ENCODE measurements at places on chromosomes 5 and 9.

DNA sequence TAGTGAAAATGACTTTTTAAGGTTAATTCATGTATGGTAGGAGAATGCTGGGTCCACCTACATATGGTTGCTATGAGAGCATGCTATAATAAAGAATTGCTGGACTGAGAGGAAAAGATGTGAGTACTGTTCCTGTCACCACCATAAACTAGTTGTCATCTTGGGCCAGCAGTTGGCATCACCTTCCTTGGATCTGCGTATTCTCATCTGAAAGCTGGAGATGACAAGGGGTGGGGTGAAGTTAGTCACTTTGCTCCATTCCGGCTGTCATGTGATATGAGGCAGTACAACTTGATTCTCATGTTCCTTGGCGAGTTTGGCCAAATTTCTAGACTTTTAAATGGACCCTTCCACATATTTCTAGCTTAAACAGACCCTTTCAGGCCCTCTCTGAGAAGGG lies 33.3 kb downstream of the PIP5K1B start:
- no peak for DNase-seq

DNA sequence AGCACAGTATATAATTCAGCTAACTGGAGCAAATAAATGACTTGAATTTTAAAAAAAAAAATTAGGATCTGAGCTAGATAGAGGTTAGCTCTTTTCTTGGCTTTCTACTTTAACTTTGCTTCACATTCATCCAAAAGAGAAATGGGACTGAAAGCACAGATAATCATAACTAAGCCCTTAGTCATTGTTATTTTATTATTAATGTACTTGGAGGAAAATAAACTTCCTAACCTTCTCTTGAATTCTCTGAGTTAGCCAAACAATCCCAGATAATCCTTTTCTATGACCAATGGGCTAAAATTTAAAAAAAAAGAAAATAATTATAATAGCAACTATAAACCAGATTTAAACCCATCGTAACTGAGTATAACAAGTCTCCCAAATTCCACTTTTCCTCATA lies 57.6 kb upstream of the RASA1 start:
- no peak for DNase-seq

DNA sequence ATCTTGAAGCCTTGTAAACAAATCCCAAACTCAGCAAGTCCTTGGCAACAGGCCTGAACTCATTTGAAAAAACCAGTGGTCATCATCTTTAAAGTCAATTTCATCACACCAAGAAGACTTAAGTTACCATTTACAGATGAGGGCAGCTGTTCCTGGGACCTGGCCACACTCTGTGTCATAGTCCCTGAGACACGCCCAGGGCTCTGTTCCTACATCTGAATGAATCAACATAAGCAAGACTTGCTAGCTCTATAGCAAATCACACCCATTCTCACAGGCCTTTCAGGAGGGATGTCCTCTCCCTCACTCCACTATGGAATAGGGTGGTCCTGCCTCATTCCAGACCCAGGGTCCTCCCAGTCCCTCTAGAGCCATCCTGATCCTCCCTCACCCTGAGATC lies 142.8 kb downstream of the NSG2 start:
- no peak for DNase-seq

GRCh38 chr5:128300181-128300580 lies 216.6 kb downstream of the SLC12A2 start:
- DNase-seq: no peak

GRCh38 chr5:180330810-180331646 lies 22.1 kb downstream of the GFPT2 start:
- DNase-seq: no peak

GRCh38 chr5:39947657-39948056 lies 522.9 kb upstream of the DAB2 start:
- no peak for DNase-seq

GRCh38 chr9:120642129-120642770 lies 62.3 kb upstream of the CDK5RAP2 start:
- no peak for DNase-seq

DNA sequence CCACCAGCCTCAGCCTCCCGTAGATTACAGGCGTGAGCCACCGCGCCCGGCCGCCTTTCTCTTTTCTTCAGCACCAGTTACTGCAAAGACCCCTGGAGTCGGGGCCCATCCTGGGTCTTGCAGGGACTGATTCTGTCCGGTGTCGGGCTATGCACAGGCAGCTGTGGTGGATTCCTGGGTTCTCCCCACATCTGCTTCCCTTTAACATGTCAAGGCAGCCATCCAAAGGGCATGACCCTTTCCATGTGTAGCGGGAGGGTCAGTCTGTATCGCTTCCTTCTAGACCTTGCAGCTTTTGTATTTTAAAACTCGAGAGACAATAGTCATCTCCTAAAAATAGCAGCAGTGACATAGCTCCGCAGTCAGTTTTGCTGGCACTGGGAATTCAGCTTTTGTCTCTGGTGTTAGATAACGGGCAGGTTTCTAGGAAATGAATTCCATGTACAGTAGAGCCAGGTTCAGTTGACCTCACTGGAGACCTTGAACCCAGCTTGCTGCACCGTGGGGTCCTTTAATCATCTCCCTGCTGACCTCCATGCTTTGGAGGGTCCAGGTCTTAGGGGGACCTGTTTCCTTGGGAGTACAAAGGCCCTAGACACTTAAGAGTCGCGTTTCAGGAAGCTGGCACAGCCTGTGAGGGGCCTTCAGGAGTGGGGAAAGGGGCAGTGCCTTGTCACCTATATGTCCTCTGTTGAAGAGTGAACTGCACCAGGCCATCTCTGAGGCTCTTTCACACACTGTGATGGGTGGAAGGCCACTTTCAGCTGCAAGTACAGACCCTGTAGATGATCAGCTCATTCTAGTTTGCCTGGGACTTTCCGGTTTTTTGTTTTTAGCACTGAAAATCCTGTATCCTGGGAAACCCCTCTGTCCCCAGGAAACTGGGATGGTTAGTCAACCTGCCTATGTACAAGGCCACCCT lies 13.8 kb downstream of the ANKRD33B start:
- DNase-seq: no peak

DNA sequence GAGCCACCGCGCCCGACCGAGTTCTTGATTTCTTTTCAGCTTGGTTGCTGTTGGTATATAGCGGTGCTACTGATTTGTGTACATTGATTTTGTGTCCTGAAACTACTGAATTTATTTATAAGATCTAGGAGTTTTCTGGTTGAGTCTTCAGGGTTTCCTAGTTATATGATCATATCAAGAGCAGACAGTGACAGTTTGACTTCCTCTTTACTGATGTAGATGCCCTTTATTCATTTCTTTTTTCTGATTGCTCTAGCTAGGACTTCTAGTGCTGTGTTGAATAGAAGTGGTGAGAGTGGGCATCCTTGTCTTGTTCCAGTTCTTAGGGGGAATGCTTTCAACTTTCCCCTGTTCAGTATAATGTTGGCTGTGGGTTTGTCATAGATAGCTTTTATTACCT lies 17.4 kb upstream of the LRRC19 start:
- no peak for DNase-seq

DNA sequence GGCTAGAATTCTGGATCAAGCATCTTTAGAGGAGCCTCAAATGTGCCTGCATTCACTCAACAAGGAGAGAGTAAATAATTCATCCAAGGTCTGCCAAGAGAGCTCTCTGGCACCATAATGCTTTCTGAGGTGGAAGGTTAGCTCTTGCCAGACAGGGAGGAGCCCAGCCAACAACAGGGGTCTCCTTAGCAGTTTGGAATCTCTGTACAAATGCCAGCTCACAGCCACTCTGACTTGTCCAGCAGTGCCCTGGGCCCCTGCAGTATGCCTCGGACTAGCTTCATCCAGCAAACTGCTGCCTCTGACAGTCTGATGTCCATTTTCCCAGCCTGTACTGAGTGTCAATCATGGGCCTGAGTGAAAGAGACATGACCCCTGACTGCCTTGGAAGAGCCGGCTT lies 127.2 kb upstream of the SLC44A1 start:
- no peak for DNase-seq

DNA sequence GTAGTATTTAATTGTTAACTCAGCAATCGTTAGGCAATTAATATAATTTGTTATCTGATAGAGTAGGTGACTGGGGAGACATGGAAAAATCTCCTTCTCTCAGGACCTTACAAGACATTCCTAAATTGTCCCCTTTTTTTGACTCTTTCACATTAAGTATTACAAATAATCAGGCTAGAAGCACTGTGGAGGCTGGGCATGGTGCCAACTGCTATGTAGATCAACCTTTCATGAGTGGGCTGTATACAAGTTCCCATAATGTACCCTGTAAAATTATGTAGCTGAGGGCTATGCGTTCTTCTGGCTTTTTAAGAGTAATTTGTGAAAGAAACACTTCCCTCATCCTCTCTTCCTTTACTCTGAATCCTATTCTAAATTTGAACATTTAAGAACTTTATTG lies 140.2 kb downstream of the NFIB start:
- DNase-seq: no peak

DNA sequence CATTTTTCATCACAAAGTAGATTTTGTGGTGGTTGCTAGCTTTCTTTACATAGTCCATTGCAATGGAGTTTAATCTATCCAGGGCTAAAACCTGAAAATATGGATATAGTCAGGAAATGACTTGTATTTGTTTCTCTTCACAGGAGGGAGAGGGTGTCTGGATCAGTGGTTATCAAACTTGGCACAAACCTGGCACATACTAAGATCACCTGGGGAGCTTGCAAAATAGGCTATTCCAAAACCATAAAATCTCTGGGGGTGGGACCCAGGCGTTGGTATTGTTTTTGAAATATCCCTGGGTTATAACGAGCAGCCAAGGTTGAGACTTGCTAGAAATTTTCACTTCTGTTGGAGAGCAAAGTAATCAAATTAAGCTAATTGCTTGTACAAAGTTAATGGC lies 179.9 kb downstream of the PCSK1 start:
- no peak for DNase-seq

GRCh38 chr5:136840601-136841000 lies 475.3 kb upstream of the TRPC7 start:
- no peak for DNase-seq

DNA sequence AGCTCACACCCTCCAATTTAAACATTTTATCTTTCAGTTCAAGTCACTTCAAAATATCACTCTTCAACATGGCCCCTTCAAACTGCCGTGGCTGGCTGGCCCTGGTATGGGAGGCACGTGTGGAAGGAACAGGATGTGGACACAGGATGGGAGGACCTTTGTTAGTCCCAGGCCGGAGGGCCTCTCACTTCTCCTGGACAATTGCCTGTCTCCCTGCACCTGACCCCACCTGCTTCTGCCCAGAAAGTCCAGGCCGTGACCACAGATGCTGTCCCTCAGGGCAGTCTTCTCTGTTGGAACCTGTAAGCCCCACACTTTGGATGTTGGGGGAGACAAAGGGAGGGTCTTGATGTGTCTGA lies 19.4 kb downstream of the AMBP start:
- no peak for DNase-seq

- DNase-seq: no peak
Observed at GRCh38 chr5:8060235-8060952, 191.4 kb downstream of the MTRR start.

- DNase-seq: no peak
Observed at GRCh38 chr5:114471529-114471928, 109.7 kb downstream of the KCNN2 start.

GRCh38 chr5:33491941-33492340 lies 51.2 kb downstream of the TARS1 start:
- no peak for DNase-seq

- no peak for DNase-seq
Observed at GRCh38 chr9:561427-561826, 280.1 kb upstream of the DMRT1 start.

Data from GM12892 (cell line).